NCI-H510A treated with DMSO at 0.1 percent for 48 hours (cell line): ENCODE measurements at places on chromosomes 5 and 9.
A peak's percentile ranks its signal among the peaks of the same experiment; 100 is the strongest.

DNA sequence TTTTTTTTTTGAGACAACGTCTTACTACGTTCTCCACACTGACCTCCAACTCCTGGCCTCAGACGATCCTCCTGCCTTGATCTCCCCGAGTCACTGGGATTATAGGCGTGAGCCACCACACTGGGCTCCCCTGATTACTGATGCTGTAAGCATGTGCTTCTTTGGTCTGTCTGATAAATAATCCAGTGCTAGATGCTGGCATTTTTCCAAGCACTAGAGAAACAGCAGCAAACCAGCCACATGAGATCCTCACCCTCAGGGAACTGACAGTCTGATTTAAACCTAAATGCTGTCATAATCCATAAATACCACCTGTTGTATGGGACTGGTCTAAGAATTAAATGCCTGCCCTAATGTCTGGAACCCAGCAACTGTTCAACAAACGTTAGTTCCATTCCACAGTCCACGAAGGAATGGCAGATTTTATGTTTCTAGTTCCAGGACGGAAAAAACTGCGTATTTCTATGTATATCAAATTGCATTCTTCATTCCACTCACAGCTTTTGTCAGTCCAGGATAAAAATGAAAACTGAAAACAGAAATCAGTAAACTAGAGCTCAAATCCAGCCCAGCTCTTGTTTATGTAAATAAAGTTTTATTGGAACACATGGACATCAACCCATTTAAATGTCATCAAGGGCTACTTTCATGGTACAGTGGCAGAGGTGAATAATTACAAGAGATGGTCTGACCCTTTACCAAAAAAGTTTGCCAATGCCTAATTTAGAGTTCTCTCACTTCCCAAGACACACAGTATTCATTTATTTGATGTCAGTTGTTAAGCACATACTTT, 20.1 kb downstream of the SLC35D2 start:
- no peak for DNase-seq

- no peak for DNase-seq
These were observed 35.3 kb downstream of the NSUN2 start for GRCh38 chr5:6597557-6597956.

GRCh38 chr9:33633636-33634035, 109.6 kb downstream of the ANKRD18B start:
- DNase-seq: no peak

DNA sequence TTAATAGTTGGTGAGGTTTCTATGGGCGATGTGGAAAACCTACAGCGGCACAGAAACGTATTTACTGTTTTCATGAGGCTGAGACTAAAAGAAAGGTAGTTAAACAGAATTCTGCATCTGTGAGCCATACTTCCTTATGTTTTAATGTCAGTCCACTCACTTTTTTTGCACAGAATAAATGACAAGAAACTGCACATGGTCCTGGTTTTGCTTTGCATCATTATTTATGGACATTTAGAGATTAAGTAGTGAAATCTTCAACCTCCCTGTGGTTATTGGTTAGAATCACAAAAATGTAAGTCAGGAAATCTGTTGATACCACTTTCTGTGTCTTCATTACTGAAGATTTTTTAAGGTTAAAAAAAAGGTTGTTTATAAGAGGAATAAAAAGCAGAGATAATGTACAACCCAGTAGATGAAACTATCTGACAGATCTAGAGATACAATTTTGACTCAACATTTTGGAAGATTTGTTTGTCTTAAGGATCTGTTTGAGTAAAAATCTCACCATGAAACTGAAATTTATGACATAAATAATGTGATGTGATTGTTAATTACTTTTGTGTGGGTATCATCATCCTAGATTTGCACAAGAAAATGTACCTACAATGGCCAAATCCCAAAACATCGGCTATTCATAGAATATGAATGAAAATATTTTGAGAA, 2.4 kb downstream of the PRR16 start:
- no peak for DNase-seq

DNA sequence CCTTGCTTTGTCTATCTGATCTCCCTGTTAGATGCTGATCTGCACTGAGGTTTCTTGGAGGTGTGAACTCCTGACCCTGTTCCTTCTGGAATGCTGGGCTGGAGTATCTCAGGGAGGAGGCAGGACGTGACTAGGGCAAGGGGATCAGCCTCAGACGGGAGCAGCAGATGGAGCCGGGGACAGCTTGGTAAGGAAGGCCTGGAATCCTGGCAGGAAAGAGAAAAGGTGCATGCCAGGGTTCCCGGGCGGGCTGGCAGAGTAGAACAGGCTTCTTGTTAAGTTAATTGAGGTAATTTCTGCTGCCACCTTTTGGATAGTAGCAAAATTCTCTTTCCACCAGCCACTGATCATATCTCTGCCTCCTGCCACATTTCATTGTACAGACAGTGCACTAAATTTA, 180.9 kb downstream of the ZNF462 start:
- DNase-seq: no peak

- DNase-seq: no peak
These were observed 94.8 kb downstream of the PPIC start for GRCh38 chr5:122941737-122942136.

DNA sequence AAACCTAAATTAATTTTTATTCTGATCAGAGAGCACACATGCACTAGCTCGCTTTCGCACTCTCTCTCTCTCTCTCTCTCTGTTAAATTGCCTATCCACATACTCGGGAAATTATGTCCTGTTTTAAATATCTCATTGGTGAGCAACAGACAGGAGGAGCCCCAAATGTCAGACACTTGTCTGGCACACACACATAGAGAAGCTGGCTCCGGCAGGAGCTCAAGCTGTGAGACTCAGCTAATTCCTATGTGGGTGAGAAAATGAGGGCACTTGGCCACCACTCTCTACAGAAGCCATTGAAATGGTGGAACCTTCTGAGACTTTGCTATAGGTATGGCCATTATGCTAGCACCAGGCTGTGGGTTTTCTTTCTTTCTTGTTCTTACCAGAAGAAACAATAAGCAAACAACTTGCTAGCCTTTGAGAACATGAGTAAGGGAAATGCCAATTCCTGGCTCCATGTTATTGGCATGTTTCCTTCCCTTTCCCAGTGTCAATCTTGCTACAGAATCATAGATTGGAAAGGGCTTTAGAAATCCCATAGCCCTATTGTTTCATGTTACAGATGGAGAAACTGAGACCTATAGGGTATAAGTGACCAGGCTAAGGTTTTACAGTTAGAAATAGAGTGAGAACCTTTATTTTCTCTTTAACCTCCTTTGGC, 9.0 kb downstream of the RFX3 start:
- no peak for DNase-seq

- DNase-seq: no peak
These were observed 409.2 kb downstream of the CSNK1G3 start for GRCh38 chr5:123921193-123921592.

DNA sequence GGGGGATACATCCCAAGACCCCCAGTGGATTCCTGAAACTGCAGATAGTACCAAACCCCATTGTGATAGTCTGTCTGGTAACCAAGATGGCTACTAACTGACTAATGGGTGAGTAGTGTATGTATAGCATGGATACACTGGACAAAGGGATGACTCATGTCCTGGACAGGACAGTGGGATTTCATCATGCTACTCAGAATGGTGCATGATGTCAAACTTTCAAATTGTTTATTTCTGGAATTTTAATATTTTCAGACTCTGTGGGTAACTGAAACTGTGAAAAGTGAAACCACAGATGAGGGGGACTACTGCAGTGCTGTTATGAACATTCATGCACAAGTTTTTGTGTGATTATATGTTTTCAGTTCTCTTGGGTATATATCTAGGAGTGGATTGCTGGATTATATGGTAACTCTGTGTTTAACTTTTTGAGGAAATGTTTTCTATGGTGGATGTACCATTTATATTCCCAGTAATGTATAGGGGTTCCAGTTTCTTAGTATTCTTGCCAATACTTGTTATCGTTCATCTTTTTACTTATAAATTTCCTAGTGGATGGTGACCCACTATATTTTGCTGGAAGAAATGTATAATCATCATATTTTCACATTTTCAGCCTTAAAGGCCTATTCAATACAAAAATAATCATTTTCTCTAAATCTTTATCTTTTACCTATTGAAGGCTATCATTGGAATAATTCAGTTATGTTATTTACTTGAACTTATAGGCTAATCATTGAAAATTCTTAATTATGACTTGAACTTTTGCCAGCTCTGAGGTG, 140.9 kb downstream of the NR3C1 start:
- no peak for DNase-seq

DNA sequence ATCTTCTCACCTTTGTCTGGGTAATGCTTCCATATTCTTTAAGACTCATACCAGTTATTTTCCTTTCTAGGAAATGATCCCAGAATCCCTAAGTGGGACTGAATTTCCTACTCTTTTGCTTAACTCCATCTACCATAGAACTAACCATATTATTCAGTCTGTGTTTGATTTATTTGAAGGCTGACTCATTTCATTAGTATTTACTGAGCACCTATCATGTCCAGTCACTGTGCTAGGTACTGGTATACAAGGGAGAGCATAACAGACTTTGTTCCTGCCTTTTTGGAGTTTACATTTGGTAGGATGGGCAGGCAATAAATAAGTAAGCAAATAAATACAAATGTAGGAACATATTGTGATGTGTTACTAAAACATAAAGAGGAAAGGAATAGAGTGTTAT, 4.3 kb downstream of the NPR2 start:
- no peak for DNase-seq

DNA sequence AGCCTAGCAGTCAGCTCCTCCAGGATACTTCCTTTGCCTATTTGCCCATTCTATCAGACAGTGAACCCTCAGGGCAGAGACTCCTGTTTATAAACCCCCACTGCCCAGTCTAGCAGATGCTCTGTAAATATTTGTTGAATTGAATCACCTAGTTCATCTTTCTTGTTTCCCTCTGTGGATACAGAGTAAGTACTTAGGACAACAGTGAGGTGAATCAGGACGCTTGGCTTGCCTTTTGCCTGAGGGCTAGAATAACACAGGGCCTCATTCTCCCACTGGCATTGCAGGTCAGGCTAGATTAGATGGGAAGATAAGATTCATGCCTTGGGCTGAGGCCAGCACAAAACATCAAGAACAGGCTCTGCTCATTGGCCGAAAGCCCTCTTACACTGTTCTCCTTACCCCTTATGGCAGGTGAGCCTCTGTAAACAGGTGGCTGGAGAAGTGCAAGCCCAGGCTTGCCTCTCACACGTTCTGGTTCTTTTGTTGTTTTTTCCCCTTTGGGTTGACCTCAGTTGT, 22.2 kb downstream of the TNFSF8 start:
- DNase-seq: peak; percentile 99
